Right lung (tissue), 10 donors: ENCODE measurements at places on chromosomes 7 and 10. TPM values are rescaled to one million over a fixed set of nuclear protein-coding genes. Genes with fewer than 3 reads are reported as not detected.

DNA sequence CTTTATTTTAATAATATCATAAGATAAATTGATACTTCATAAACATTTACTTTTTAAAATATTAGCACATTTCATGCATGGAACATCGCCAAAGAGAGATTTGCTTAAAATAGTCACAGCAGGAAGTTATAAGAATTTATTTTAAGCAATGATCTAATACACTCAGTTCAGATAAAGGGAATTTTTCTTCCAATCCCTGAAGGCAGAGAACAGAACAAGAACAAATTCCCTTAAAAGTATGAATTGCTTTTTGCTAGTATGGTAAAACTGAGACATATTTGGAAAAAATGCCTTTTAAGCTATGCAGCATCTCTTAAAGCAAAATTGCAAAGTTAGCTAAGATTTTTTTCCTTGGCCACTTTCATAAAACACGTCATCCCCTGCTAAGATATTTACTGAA is 91.0 kb downstream of the SEMA3D start:
- no peak for DNase-seq

DNA sequence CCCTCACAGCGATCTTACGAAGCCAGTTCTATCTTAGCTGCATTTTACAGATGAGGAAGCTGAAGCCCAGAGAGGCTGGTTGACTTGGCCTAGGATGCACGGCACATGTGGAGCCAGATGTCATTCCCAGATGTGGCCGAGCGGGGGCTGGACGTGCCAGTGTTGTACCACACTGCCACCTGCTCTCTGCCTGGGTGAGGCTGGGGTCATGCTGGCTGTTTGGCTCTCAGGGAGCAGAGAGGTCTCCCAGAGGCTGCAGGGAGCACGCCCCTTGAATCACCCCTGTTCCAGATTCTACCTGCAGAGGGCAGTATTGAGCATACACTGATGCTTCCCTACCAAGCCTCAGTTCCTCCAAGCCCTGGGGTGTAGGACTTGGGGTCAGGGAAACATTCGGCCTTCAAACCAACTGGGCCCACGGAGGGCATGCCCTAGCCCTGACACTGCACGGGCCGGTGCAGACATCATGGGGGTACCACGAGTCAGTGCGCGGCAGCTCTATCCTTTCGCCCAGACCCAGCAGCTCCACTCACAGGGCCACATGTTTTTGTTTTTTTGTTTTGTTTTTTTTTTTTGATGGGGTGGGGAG is 3.8 kb upstream of the GTF2IRD1 start:
- no peak for DNase-seq

- no peak for DNase-seq
Measured at GRCh38 chr7:32516551-32517100, 21.3 kb downstream of the AVL9 start.

DNA sequence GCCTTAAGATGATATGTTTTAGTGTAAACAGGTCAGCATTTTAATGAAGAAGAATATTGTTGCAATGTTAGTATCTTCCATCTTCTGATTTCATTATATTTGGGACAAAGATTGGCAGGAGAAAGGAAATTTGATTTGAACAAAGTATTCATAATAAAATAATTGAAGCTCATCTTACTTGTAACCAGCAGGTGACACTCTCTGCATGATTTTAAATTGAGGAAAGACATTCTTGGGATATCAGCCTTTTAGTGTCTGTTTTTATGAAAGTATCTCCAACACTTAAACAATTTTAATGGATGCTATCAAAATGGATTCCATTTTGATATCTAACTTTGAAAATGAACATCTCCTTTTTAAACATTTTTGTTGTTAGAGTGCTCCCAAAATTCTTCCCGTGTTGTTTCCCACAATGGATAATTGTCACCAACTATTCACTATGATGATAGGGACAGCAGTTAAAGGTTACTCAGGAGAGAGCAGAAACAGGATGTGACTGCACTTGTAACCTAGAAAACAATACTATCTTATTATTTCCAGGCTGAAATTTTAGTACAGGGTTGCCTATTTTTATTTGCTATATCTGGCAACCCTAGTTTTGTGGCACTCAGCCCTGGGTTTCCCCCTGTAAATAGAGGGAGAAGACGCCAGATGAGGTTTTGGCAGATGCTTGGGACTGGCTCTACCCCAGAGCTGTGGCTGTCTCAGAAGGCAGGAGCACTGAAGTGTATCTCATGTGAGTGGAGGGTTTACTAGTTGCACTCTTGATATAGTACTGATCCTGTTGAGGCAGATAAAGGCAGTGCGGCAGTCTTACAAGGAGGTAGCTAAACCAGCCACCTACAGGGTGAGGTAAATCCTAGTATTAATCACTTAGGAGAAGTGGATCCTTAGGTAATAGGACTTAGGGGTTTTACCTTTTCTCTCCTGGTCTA is 31.0 kb upstream of the ABCB4 start:
- DNase-seq = no peak

DNA sequence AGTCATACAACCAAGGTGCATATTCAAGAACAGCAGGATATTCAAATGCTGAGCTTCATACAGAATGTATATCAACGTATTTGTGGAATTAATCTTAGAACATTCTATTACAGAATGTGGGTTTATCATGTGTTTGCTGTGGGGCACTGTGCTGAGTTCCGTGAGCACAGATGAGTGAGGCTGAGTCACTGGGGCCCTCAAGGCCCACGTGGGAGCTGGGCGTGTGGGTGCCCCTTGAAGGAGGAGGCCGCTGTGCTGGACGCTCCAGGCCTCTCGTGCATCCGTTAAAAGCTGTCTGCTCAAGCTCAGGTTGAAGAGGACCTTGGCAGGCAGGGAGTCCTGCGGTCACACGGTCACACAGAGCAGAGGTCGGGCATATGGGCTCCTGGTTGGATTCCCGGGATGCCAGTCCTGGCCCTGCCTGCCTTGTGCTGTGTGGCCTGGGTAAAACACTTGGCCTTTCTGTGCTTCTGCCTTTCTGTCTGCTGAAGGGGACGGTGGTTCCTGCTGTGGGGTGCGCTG is 70.1 kb downstream of the GLRX3 start:
- DNase-seq = no peak

DNA sequence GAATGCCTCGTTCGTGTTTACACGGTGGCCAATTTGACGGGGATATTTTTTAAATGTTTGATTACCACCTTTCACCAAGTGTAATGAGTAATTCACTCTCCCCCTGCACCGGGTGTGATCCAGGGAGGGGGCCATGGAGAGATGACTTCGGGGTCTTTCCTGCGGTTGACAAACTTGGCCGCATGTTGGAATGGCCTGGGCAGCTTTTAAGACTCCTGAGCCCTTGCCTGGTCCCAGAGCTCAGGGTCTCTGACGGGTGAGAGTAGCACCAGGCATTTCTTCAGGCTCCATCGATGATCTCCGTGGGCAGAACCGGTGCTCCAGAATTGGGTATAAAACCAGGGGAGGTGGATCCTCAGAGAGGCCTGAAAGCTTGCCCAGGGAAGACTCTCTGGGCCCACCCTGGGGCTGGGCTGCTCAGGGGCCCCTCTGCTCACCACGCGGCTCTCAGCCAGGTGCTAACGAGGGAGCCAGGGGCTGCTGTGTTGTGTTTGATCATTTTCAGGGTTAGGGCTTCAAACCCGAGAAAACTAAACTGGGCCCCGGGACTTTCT is 882 bp downstream of the ZNF282 start:
- DNase-seq = no peak

- no peak for DNase-seq
Measured at GRCh38 chr10:121043124-121043849, 192.1 kb downstream of the WDR11 start.

- DNase-seq = peak; percentile 63
Measured at GRCh38 chr10:133335246-133336117, 1.2 kb downstream of the CALY start.

GRCh38 chr10:20698837-20699236 is 198.3 kb downstream of the NEBL start:
- no peak for DNase-seq

GRCh38 chr10:119997429-119997828 is 104.9 kb downstream of the SEC23IP start:
- no peak for DNase-seq

GRCh38 chr7:151423936-151424335 is 14.1 kb upstream of the WDR86 start:
- DNase-seq = no peak

GRCh38 chr10:122018951-122019413 is 30.0 kb downstream of the TACC2 start:
- DNase-seq = no peak

DNA sequence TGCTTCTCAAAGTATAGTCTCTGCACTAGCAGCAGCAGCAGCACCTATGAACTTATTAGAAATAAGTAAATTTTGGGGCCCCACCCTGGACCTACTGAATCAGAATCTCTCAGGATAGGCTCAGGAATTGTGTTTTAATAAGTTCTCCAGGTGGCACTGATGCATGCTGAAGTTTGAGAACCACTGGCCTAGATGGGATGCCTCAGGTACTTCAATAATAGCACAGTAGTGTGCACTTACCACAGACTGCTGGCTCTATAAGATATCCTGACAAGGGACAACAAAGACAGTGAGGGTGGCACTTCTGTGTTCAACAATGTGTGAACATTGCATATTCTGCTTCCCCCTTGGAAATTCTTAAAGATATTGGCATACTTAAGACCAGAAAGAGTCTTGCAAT is 64.7 kb upstream of the HABP2 start:
- DNase-seq = no peak

DNA sequence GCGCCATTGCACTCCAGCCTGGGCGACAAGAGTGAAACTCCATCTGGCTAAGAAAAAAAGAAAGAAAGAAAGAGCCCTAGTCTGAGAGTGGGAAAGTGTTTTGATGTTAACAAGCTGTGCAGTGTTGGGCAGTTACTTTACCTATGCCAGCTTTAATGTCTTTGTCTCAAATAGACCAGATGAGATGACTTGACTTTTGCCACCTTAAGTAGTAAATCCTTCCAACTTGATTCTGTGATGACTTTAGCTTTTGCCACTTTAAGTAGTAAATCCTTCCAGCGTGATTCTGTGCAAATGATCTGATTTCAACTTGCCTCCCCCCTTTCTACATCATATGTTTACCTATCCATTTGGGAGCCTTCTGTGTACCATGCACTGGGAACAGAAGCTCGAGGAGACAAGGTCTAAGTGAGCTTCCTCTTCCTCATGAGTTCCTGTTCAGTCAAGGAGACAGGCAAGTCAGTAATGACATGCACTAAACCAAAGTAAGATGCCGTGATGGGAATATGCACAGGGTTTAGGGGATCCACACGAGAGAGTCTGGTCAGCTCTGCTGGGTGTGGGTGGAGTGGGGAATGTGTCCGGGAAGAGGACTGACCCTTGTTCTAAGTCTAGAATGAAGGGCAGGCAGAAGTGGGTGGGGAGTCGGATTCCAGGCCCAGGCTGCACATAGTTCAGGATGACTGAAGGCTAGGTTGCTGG is 17.2 kb downstream of the INPP5F start:
- no peak for DNase-seq

DNA sequence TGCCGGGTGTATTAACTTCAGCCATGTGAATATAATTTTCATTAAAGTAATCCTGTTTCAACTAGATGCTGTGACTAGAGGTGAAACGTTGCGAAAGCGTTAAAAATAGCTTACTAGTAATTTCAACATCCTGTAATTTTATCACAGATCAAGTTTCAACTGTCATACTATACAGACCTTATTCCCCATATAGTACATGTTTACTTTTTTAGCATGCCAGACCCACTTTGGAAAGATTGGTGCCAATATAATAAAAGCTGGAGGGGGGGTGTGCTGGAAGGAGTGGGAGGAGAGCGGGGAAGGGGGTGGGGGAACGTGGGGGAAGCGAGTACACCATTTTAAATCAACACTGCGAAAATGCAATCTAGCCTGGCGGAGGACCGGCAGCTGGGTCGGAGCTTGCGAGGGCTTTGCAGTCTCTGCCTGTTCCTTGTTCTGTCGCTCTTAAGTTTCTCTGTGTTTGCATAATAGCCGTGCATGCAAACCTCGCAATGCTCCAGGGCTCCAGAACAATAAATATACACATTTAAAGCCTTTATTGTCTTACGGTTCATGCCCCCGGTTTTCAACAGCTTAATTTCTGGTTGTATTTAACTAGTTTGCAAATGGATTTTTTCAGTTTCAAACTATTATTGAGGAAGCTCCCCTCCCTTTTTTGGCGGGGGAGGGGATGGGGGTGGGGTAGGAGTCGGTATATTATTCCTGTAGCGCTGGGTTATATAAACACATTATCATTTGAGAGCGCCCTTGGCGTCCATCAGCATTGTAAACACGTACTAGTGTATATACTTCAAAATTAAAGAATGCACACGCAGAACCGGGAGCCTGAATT is 1.3 kb upstream of the ARID5B start:
- peak; percentile 71 for DNase-seq

DNA sequence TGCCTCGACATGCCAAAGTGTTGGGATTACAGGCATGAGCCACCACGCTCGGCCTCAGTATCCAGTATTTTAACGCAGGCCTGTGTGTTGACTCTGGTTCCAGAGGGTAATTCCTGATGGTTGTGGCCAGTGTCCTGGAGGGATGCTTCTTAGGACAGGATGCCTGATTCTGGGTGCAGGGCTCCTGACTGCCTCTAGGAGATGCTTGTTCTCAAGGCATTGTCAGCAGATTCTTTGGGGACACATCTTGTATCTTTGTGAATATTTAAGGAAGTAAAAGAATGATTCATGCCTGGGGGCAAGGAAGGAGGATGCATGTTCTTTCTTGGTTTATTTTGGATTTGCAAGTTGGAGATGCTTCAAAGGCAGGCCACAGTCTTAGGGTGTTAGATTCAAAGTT is 2.2 kb downstream of the ZDHHC4 start:
- no peak for DNase-seq

DNA sequence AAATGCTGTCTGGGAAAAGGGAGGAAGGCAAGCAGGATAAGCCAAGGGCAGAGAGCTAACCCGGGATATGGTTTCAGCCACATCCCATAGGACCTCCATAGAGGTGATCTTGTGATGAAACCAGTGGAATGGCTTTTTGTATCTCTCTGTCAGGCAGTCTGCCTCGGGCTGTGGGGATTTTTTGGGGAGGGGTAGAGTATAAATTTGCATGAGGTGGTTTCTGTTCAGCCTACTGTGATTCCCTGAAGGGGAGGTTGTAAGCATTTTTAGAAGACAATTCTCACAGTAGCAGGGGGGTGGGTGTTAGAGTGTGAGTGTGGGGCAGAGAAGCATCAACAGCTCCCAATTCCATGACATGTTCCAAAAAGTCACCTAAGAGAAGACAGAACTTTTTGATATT is 11.8 kb downstream of the OR9A2 start:
- DNase-seq = no peak

GRCh38 chr7:29038463-29038862 is 80.3 kb upstream of the TRIL start:
- DNase-seq = no peak

DNA sequence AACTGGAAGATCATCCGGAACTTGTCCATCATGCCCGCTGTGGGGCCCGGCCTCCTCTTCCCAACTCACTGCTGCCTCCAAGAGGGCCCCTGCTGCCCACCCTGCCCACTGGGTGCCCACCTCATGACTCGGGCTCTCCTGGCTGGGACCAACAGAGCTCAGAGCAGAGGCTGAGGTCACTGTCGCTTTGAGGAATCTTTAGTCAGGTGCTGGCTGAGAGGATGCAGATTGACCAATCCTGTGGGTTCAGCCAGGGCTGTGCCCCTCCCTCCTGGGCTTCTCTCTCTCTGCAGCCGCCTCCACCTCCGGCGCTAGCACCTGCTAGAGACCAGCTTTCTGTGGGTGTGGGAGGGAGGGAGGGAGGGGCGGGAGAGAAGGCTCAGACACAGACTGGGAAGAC is at the start of gene CALHM1:
CALHM1 (minus strand) TSS at position 181 of the 400 bp plus-strand sequence; CDS start at position 32, 149 bp downstream.
- DNase-seq = no peak

The C10orf143 gene
- 5.5 TPM for polyA plus RNA-seq

The MET gene
- 21.5 TPM for polyA plus RNA-seq

The MALRD1 gene
- 5.3 TPM for polyA plus RNA-seq

The ZNF117 gene
- 90.1 TPM for polyA plus RNA-seq
